ENCODE measurements at places on chromosomes 7 and 10.

- no peak for DNase-seq
Observed at GRCh38 chr10:107966826-107967225, 802.3 kb upstream of the SORCS1 start.

DNA sequence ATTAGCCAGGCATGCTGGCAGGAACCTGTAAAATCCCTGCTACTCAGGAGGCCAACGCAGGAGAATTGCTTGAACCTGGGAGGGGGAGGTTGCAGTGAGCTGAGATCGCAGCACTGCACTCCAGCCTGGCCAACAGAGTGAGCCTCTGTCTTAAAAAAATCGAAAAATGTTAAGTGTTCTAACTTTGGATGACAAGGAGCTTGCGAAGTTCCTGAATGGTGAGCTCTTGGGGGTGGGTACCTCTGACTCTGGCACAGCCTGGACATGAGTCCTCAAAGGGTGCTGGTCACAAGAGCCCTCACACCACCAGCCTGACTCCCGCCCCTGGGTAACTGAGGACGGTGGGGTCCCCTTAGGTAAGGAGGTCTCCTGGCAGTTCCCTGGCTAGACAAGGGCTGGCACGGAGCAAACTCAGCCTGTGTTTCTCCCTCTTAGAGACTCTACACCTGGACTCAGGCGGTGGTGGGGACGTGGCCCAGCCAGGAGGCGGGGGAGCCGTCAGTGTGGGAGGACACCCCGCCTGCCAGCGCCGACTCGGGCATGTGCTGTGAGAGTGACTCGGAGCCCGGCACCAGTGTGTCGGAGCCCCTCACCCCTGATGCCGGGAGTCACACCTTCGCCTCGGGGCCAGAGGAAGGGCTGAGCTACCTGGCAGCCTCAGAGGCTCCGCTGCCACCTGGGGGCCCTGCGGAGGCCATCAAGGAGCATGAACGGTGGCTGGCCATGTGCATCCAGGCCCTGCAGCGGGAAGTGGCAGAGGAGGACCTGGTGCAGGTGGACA is 24.1 kb downstream of the AMZ1 start:
- no peak for DNase-seq

GRCh38 chr7:135981958-135982646 is 4.9 kb upstream of the MTPN start:
- peak; percentile 4 for DNase-seq

- DNase-seq, result no peak
Observed at GRCh38 chr7:7324698-7325097, 142.4 kb downstream of the C1GALT1 start.

DNA sequence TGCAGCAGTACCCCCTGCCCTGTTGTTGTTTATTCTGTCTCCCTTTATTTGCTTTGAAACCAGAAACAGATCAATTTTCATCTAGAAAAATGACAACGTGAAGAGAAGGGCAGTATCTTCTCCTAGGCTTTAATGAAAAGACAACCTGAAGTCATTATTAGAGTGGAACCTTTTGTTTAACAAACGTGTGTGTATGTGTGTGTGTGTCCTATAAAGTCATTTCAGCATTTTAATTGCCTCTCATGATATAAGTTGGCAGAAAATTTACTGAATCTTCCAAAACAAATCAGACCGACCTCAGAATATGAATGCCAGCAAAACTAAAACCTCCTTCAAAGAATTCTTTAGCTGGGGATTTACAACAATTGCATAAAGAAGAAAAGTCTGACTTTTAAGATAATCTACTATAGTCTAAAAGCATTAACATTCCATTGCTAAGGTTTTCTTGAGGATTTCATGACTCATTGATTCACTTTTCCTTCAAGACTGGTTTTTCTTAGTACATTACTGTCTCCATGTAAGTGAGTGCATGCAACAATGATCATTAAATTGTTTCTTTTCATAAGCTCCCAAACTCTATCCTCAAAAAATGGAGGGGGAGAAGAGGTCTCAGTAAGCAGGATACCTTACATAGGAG is 3.2 kb downstream of the GLI3 start:
- no peak for DNase-seq

- DNase-seq, result no peak
Observed at GRCh38 chr7:26550492-26550891, 258.8 kb downstream of the SNX10 start.

GRCh38 chr7:18283045-18283444 is 212.5 kb upstream of the HDAC9 start:
- DNase-seq, result no peak

DNA sequence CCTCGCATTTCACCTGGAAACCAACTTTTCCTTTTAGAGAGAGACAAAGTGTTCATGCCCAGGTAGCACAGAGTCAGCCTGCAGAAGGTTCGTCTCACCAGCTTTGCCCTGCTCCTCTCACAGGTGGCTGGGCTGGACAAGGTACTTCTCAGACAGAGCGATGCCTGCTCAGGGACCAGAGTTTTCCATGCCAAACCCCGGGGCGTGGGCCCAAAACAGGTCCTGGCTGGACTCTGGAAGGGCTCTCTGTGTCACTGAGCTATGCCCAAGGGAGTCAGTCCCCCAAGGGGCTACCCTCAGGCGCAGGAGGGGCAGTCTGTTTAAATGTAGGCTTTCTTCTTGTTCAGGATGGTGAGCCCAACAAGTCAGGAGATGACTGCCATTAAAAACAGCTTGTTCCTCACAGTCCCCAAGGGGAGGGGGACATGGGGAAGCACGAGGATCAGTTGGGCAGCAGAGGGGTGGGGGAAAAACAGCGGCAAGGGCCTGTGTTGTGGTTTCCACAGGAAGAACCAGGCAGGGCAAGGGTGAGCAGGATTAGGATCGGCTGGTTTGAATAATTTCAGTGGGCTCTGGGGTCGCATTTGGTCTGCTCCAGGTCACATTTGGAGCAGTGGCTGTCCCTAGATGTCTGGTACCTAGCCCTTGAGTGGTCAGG is 55.5 kb upstream of the FIGNL1 start:
- DNase-seq, result no peak

DNA sequence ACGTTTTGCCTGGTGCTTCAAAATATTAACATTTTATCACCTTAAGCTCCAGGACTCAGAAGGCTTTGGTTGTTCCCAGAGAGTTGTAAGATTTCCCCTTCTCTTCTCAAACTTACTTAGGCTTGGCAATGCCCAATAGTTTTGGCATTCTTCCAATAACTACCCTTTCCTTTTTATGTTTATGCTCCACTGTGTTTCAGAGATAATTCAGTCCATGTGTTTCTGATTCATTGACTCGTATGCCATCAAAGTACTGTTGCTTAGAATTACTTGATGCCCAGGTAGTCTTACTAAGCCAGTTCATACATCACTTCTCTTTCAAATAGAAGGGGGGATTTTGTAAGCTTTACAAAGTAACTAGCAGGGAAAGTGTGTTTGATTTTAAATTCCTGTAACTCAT is 66.6 kb downstream of the AGMO start:
- no peak for DNase-seq

DNA sequence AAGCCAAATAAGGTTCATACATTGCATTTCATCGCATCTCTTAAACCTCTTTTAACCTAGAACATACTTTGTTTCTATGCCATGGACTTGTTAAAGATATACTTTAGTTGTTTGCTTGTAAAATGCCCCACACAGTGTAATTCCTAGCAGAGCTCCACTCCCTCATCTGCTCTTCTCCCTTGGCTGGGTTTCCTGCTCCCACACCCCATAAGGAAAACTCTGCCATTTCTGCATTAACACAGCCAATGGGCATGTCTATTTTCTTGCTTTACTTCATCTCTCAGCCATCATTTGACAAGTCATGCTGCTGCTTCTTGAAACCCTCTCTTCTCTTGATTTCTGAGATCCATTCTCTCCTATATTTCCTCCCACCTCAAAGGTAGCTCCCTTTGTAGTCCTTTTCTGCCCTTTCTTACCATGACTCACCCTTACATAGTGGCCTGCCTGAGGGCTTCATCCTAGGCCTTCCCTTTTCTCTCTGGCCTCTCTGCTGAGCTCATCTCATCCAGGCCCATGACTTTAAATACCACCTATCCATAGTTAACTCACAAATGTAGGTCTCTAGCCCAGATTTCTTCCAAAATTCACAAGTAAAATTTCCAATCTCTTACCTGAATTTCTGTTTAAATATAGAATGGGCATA is 471.4 kb downstream of the ADRA2A start:
- DNase-seq, result no peak

DNA sequence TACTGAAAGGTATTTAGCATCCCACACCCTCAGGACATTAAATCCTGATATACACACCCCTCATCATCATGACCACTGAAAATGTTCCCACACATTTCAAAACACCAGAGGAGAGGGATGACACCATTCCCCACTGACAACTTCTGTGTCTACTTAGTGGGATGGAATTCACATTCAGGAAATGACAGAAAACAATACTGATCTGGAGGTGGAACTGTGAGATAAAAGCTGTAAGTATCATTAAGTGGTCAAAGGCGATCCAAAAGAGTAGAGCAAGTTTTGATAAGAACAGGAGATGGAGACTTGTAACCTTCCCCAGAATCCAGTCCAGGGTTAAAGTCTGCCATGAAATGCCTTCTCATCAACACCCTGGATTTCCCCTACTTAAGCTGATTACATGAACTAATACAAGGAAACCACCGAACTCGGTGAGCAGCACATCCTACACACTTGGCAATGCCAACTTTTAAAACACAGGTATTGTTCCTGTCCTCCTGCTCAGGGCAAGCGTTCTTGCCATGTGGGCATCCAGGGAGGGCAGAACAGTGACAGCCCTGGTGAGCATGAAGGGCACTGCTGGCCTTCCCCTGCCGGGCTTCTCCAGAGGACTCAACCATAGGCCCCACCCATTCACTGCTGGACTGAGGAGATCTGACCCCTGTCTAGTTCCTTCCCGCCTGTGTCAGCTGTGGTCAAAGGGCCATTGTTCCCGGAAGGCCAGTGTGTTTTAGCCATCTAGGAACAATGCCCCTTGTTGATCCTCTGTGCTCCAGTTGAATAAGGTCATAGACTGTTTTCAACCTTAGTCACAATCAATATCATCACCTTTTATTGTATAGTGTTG is 85.0 kb downstream of the SGMS1 start:
- no peak for DNase-seq

GRCh38 chr10:26970667-26971066 is 109.9 kb upstream of the ABI1 start:
- DNase-seq, result no peak

- DNase-seq, result no peak
Observed at GRCh38 chr10:114151486-114151885, 22.5 kb downstream of the CCDC186 start.

GRCh38 chr7:1466524-1467271 is 7.4 kb upstream of the MICALL2 start:
- DNase-seq, result no peak

All from naive thymus-derived CD8-positive, alpha-beta T cell (primary cell).